GM04504 (cell line): ENCODE measurements at places on chromosomes 16 and 17.

DNA sequence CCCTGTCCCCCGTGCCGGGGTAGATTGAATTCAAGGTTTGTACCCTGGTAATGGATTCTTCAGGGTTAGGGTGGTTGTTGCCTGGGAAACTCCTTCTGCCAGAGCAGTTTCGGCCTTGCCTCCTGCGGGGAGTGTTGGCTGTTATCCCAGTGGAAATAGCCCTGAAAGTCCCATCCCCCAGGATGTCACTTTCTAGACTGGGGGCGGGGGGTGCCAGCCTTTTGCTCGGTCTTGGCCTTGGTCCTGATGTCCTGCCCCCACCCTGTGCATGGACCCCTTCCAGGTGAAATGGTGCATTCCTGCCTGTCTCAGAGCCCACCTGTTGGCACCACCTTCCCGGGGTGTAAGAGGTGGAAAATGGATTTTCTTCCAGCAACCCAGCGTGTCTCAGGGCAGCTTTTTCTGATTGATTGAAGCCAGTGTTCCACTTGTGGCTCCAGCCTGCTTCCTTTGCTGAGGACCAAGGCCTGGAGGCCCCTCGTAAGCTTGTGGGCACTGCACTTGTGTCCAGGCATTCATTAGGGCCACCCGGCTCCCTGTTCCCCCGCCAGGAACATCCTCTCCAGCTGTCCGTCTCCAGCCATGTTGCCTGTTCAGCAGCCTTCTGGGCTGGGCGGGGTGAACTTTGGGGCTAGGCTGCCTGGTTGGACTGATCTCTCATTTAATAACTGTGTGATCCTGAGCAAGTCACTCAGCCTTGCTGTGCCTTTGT, 25.6 kb downstream of the MGAT5B start:
- no peak for DNase-seq

GRCh38 chr16:2143878-2144485, 4.4 kb upstream of the RAB26 start:
- no peak for DNase-seq

DNA sequence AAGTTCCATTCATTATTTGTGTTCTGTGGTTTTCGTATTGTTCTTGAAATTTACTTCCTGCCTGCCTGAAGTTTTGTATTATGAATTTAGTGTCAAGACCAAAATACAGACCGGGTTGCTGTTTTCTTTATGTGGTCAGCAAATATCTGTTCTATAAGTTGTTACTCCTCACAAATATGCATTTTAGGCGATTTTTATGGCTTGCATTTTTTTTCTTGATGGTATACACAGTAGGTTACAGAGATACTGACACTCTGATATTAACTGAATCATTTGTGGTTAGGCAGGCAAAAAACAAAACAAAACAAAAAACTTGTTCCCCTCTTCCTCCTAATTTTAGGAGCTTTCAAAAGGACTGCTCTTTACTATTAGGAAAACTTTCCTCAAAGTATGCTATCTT, 52.6 kb downstream of the BCAS3 start:
- no peak for DNase-seq

DNA sequence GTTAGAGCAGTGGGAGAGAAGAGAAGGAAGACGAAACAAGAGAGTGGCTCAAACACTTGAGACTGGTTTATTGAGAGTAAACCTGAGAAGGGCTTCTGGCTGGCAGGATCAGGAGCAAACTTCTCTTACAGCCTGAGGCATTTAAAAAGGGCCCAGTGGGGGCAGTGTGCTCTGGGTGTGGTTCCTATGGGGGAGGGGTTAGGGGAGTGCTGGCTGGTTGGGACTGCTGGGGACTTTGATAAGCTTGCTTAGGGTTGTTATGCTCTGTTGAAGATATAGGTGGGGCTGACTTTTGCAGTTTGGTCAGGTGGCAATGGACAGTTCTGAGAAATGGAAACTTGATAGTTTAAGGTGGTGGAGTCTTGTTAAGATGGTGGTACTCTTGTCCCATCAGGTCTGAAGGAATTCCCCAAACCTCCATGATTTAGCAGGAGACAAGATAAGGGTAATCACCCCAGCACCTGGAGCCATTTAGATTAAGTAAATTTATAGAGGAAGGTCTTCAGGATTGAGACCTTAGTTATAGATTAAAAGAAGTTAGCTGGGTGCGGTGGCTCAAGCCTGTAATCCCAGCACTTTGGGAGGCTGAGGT, 79.3 kb downstream of the EMP2 start:
- DNase-seq = no peak

DNA sequence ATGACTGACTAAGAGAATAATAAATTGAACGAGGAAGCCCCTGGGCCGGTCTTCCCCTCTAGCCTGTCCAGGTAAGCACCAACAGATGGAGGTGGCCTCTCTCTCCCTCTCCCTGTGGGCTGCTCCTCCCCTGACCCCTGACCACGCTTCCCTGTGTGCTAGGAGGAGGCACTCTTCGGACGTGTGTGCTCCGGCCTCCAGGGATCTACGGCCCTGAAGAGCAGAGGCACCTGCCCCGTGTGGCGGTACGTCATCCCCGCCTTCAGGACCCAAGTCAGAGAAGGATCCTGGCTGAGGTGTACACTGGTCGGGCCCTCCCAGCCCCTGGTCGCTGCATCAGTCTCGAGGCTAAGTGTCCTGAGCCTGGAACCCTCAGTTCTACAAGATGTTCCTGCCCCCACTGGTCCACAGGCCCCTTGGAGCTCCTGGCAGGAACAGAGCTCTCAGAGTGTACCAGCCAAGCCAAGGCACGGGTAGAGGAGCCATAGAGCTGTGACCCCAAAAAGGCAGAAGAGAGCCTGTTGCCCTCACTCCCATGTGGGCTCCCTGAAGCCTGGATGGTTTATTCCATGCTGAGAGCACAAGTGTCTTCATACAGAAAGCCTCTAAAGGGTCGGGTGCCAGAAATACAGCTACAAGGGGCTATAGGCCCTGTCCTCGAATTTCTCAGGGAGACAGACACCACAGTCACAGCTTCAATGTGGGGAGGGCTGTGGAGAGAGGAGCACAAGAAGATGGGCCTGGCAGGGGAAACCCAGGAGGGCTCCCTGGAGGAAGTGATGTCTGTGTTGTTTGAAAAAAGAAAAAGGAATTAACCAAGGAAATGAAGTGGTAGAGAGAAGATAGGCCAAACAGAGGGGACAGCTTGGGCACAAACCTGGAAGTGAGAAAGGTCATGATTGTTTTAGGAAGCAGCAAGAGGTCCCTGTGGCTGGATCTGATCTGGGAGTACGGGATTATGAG, 15.9 kb downstream of the SDR42E2 start:
- no peak for DNase-seq

GRCh38 chr17:36001862-36002603, 680 bp upstream of the CCL15 start:
- no peak for DNase-seq

- DNase-seq = no peak
Measured at GRCh38 chr16:46650254-46650623, 29.1 kb upstream of the SHCBP1 start.

DNA sequence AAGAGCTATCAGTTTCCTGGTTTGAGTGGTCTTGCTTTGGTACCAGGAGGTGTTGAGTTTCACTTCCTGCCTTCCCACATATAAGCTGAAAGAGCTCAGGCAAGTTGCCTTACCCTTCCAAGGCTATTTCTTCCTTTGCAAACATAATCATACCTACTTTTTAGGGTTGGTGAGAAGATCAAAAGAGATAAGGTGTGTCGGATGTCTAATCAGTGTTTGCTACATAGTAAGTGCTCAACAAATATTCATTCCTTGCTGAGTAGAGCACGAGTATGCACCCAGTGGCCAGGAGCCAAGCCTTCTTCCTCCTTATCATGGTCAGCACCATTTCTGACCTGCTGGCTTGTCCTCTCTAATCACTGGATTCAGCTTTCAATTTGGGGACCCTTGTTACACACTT, 12.7 kb upstream of the TMEM98 start:
- no peak for DNase-seq

DNA sequence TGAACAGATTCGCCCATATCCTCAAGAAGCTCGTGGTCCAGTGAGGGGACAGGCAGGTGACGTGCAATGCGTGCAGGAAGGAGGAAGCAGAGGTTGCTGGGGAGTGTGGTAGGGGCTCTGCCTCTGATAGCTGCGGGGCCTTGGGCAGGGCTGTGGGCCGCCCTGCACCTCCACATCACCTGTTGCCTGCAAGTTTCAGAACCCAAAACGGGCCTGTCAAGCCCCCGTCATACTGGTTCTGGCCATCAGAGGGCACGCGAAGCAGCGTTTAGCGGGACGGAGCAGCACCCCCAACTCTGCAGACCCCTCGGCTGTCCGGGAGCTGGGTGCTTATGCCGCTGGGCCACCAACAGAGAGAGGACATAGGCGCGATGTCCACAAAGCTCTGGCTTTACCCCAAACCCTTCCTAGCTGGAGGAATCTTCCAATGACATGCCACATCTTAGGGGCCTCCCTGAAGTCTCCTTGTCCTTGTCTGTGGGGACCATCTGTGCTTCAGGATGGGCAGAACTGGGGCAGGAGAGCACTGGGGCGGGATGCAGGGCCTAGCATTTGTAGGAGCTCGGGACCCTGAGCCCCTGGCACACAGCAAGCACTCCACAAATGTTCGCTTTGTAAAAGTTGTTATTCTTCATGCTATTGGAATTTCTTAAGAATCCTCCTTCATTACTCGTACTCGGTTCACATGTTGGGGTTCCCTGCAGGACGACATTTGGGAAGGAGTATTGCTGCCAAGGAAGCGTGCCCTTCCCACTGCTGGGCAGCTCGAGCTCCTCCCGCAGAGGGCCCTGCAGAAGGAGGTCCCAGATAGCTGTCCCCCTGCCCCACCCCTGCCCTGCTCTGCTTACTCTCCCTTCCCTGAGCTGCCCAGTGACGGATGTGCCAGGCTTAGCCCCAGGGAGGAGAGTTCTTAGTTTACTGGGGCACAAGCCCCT, 64.3 kb downstream of the CNGB1 start:
- no peak for DNase-seq
